Neural crest cell (in vitro differentiated cells): ENCODE measurements at places on chromosomes 1 and 21.

- no peak for DNase-seq
Observed at GRCh38 chr1:23897083-23897482, 16.1 kb downstream of the CNR2 start.

DNA sequence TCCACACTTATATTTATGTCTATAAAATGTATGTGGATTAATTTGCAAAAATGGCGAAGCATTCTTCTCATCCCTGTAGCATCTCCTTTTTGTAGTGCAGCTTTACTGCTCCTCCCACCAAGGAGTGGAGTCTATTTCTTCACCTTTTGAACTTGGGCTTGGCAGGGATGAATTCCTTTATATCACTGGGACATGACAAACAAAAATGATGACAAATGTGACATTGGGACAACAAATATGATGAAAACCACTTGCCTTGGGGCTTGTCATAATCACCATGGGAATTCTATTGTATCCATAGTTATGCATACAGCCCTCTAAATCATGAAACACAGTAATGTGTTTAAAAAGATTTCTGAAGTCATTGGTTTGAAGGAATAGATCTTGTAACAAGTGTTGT, 155.0 kb downstream of the TNFSF18 start:
- no peak for DNase-seq

DNA sequence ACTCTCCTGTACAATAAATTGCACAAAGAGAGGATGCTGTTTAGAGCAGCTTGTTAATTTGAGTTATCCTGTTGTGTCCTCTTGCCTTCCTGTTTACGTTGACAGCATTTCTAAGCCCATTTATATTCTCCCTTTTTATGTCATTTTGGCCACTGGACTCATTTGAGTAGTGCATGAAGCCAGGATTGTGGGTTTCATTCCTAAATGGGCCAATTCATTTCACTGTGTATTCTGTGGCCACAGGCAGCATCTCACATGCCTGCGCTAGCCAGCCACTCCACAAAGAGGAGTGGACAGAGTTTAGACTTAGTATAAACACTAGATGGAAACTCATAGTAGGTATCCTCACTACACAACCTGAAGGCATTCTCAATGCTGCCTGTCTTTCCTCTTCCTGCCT, 73.4 kb downstream of the DTL start:
- DNase-seq = no peak

- DNase-seq = peak; percentile 8
Observed at GRCh38 chr1:218346391-218347204, 1.5 kb downstream of the TGFB2 start.

- no peak for DNase-seq
Observed at GRCh38 chr1:113269168-113269963, 120.9 kb upstream of the MAGI3 start.

DNA sequence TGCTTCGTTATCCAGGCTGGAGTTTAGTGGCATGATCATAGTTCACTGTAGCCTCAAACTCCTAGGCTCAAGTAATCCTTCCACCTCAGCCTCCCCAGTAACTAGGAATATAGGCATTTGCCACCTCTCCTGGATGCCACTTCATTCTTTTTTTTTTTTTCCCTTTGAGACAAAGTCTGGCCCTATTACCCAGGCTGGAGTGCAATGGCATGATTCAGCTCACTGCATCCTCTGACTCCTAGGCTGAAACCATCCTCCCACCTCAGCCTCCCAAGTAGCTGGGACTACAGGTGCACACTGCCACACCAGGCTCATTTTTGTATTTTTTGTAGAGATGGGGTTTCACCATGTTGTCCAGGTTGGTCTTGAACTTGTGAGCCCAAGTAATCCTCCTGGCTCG, 19.3 kb downstream of the OSBPL9 start:
- no peak for DNase-seq

- no peak for DNase-seq
Observed at GRCh38 chr1:25700144-25700523, 83.5 kb downstream of the MAN1C1 start.

DNA sequence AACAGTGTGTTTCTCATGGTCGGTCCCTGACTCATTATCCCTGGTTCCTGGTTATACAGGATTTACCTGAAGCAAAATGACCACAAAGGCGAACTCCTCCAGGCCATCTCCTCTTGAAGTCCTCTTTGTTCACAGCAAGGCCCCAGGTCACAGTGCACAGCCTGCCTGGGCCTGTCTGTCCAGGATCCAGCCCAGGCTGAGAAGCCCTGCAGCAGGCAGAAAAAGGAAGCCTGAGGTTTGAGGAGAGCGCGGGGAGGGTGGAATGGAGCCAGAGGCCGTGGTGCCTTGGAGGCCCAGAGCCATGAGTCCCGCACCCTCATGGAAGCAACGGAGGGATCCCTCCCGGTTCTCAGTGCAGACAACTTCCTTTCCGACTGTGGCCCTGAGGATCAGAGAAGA, 136.8 kb upstream of the IRF2BP2 start:
- DNase-seq = no peak
